ENCODE measurements at places on chromosomes 12 and 14.

DNA sequence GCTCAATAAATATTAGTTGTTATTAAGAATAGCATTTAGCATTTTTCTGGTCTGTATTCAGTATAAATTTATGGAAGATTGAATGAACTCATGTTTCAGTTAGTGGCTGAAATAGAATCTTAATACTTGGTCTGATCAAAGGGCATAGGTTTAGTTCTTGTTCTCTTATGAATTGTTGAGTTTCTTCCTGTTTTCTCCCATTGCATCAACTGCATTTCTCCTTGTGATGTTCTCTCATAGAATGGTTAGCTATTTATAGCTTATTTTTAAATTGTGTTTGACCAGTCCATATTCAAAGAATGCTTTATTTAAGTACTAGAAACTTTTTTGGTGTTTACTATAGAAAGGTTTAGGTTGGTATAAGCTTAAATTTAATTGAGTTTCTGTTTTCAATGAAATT, 29.8 kb downstream of the APAF1 start:
- DNase-seq = no peak

DNA sequence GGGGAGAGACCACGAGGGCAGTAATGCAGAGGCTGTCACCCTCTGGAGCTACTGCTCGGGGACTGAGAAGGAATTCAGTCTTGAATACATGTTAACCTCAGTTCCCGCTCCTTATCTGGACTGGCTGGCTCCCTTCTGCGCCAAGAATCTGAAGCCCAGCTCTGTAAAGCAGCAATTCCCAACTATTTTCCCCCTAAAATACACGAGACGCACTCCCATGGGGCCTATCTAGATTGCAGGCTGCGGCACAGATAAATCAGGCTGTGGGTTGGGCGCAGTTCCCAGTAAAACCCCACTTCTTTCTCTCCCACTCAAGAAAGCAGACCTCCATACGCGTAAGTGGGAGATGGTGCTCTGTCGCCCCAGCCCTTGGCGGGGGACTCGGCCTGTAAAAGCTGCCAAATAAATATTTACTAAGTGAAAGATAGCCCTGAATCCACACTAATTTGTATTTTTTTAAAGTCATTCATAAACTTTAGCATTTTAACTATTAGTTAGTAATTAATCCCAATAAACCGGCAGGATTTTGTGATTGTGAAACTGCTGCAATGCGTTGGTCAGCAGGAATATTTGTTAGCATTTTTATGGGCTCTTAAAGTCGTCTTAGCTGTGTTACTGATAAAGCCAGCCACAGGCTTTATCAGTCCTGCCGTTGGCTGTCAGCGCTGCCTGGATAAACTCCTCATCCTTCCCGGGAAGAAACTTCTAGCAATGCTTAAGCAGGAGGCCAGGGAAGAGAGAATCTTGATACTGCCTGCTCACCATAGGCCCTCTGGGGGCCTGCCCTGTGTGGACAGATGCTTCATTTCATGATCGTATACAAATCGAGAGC, 17.8 kb downstream of the FBXL14 start:
- peak; percentile 85 for DNase-seq

GRCh38 chr12:131628023-131628740, 82.7 kb upstream of the SFSWAP start:
- DNase-seq = no peak

DNA sequence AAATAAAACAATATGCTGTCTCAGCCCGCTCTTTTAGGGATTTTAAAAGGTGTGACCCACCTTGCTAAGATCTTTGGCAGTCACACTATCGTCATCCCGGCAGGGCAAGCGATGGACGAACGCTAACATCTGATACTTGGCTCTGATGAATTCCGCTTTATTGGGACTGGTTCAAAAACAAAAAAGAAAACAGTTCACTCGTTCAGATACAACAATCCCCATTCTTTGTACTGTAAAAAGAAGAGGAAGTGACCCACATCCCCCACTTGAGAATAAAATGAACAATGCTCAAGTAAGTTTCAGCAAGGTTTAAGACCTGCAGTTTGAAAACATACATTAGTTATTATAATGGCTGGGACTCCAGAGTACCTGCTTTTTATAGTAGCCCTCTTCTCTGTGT, 7.3 kb downstream of the GIT2 start:
- no peak for DNase-seq

- no peak for DNase-seq
Observed at GRCh38 chr14:104107611-104108569, 22.4 kb downstream of the ASPG start.

DNA sequence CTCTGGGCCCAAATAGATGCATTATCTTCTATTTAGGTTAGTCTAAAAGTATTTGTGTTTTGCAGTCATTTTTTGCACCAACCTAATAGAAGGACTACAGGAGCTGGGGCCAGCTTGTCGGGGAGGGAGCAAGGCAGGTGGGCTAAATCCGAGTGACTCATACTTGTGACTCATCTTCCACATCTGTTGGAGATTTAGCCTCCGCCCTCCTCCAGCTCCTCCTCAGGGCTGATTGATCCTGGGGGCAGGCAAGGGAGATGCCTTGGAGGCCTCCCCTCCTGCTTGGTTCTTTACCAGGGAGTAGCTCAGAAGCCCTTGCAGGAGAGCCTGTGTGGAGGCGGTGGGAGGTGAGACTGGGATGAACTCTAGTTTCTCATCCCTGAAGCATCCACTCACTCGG, 27.9 kb downstream of the RHOF start:
- no peak for DNase-seq

GRCh38 chr14:97275276-97275675, 478.1 kb downstream of the VRK1 start:
- no peak for DNase-seq

DNA sequence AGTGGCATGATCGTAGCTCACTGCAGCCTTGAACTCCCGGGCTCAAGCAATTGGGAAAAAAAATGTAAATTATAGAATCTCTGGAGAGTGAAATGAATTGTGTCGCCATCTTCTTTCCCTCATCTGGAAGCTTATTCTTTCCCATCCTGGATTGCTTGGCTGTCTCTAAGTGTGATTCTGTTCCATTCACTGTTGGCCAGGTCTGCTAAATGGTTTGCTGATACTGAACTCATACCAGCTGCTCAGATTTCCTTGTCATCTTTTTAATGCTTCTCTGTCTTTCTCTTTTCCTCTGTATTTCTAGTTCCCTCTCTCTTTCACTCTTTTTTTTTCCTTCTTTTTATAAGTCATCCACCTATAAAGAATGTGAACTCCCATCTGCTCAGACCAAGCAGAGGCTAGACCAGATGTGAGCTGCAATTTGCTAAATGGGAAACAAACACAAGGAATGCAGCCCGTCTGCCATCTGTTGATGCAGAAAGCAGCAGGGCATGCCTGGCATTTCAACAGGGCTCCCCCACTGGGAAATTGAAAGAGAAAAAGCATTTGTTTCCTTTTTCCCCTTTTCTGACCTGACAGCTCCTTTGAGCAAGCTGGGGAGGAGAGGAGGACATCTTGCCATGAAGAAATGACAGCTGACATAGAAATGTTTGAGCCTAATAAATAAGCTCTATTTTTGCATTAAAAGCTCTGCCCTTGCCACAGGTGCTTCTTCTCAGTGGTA, 1823.6 kb upstream of the FLRT2 start:
- DNase-seq = no peak

DNA sequence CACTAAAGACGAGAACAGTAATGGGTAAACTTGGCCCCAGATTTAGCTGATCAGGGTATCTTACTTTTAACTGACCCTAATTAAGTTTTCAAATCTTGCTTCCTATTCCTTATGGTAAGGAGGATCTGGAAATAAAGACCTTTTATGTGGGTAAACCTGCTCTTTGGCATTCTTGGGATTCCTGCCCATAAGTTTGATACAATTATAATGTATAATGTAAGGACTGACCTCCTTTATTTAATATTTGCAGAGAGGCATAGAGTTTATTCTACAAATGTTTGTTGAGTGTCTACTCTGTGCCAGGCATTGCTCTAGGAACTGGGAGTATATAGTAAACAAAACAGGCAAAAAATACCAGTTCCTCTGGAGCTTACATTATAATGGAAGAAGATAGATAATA, 4.4 kb upstream of the PRDM4 start:
- DNase-seq = no peak

GRCh38 chr12:2415568-2415944, 362.8 kb downstream of the CACNA1C start:
- no peak for DNase-seq

- DNase-seq = no peak
Observed at GRCh38 chr14:71373773-71374172, 466.5 kb downstream of the PCNX1 start.

- no peak for DNase-seq
Observed at GRCh38 chr14:68787092-68787992, 5.5 kb downstream of the ZFP36L1 start.

DNA sequence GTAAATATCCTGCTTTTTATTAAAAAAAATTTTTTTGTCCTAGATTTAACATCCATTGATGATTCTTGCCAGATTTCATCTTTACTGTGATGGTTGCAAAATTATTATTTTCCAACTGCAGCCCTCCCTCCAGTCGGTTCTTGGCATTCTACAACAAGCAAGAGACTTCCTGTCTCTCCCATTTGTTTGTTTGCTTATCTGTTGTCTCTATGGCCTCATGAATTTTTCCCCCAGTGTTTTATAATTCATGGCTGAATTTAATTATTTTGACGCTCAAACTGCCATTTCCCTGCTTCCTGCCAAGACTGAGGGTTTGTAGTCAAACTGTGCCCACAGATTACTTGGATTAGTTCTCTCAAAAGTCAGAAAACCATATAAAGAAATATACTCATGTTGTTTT, 25.9 kb downstream of the CGRRF1 start:
- DNase-seq = no peak

DNA sequence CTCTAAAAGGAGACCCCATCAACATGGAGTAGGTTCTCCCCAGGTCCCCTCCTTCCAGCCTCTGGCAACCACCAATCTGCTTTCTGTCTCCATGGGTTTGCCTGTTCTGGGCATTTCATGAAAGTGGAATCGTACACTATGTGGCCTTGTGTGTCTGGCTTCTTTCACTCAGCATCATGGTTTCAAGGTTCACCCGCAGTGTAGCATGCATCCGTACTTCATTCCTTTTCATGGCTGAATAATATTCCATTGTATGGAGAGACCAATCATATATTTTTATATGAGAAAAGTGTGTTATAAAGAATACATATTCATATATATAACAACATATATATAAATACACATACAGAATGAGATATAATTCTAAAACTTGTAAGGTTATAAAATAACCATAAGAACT, 19.8 kb downstream of the NCOR2 start:
- DNase-seq = no peak

DNA sequence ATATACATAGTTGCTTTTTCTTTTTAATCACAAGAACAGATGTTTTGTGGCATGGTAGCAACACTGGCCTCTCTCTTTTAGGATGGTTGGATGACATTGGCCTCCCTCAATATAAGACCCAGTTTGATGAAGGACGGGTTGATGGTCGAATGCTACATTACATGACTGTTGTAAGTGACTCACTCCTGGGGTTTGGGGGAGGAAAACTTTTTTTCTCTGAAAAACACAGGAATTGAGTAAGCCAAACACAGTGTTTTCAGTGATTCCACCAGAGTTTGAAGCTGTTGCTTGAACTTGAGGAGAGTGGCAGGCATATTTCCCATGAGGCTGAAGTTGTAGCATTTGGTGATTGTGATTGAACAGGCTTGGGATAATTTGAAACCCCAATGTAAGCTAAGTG, 13.7 kb upstream of the REP15 start:
- DNase-seq = no peak

GRCh38 chr12:91105807-91106206, 5.5 kb downstream of the LUM start:
- no peak for DNase-seq

DNA sequence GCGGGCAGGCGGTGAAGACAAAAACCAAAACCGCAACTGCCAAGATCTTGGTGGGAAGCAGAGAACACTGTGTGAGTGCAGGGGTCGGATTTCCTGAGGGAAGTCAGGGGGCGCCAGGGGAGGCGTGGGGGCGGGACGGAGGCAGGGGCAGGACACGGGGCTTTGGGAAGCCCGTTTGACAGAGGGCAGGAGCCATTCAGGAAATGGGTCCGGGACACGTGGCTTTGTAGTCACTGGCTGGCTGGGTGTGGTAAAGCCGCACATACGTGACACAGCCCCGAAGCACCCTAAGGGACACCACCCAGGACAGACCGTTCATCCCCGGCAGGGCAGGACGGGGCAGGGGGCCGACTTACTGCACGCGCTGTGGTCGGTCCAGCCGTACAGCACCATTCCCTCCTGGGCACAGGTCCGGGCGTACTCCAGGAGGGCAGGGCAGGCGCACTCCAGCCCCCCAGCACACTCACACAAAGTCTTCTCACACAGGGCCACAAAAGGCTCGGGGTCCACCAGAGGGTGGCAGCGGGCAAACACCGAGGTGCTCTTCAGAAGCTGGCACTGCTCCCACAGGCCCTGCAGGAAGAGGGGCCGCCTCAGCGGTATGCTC, 49.4 kb downstream of the VWF start:
- no peak for DNase-seq

- no peak for DNase-seq
Observed at GRCh38 chr12:44500423-44500822, 375.7 kb downstream of the NELL2 start.

GRCh38 chr14:66281036-66281776, 205.0 kb upstream of the CCDC196 start:
- DNase-seq = peak; percentile 36

- DNase-seq = no peak
Observed at GRCh38 chr14:61320806-61321384, 484 bp upstream of the PRKCH start.

GRCh38 chr14:31877255-31877798, 199.8 kb upstream of the ARHGAP5 start:
- DNase-seq = peak; percentile 3

- no peak for DNase-seq
Observed at GRCh38 chr12:16187660-16188059, 89.8 kb downstream of the SLC15A5 start.

DNA sequence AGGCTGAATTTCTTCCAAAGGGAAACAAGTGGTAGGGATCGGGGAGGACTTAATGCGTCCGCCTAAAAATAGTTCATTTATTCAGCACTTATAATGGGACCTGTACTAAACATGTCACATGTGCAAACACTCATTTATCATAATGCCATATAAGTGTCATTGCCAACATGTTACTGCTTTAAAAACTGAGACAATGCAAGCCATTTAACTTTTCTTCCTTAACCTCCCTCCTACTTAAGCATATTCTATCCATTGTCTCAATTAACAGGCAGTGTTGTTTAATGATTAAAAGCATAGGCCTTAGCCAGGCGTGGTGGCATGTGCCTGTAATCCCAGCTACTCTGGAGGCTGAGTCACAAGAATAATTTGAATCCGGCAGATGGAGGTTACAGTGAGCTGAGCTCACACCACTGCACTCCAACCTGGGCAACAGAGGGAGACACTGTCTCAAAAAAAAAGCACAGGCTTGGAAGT, 13.5 kb upstream of the SCFD1 start:
- no peak for DNase-seq
